Stimulated activated CD8-positive, alpha-beta memory T cell treated with anti-CD3 and anti-CD28 coated beads, Interleukin-4, amount 100 ng/mL, for 4 hours (primary cell): ENCODE measurements at places on chromosomes 4 and X.

GRCh38 chr4:141241986-141242385 lies 21.3 kb downstream of the ZNF330 start:
- DNase-seq, result no peak

GRCh38 chr4:4315461-4316149 lies 25.6 kb downstream of the ZBTB49 start:
- DNase-seq, result no peak

DNA sequence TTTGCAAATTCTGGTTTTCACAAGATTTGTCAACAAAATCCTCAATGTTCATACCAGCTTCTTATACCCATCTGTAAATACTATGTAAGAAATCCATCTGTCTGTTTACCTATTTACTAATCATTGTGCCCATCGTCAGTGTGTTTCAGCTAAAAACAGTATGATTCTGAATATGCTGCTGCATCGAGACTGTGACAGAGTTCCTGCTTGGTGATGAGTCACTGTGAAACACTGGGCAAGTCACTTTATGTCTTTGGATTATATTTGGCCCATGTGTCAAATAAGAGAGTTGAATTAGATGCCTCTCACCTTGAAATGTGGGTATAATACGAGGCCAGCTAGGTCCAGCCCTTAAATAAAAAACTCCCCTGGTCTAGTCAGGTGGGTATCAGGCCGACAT lies 79.3 kb downstream of the CBLL2 start:
- no peak for DNase-seq

DNA sequence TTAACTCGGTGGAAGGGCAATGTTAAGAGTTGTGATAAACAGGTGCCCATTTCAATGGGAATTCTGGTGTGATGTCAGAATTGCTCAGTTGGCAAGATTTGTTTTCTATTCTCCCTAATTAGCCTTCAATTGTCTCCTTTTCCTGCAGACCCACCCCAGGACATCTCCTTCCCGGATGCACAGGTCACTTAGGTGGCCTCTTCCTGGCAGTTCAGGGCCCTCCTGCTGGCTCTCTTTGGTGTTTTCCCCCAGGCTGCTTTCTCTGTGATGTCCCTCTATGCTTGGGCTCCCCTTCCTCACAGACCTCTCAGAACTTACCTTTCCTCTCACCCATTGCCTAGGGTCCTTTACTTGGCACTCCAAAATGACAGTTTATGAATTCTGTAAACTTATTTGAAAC lies 126.3 kb downstream of the GPAT3 start:
- no peak for DNase-seq

DNA sequence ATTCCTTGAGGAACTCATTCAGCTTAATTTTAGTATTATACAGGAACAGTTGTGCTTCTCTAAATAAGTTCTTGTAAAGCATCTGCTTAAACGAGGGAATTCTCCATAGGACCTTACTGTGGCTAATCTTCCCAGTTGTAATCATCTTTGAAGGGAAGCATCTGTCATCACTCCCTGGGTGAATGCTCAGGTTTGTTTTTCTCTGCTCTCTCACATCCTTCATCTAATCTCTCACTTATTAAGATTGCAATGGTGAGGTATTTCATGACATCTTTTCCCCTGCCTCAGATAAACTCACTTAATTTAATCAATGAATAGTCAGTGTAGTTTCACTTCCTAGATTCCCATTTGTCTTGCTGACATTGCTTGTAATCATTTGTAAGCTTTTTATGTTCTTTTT lies 121.8 kb upstream of the ADAMTS3 start:
- DNase-seq, result no peak

- DNase-seq, result no peak
Observed at GRCh38 chr4:128286474-128287058, 1.0 kb downstream of the PGRMC2 start.

DNA sequence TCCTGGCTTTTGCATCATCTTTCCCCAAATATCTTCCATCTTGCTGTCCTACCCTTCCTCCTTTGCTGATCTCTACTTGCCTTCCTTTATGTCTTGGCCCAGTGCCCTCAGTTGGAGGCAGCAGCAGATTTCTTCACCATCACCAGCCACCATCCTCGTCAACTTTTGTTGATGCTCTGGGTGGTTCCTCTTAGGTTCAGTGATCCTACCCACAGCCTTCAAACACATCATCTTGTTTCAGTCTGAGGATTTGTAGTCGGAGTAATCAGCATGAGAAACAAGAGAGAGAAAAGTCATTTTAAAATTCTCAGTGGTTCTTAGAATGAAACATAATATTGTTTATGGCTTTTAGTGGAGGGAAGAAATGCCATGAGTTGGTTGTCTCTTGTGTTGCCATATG lies 65.8 kb downstream of the FTHL17 start:
- DNase-seq, result no peak

GRCh38 chrX:104712515-104712914 lies 146.5 kb downstream of the IL1RAPL2 start:
- DNase-seq, result no peak

DNA sequence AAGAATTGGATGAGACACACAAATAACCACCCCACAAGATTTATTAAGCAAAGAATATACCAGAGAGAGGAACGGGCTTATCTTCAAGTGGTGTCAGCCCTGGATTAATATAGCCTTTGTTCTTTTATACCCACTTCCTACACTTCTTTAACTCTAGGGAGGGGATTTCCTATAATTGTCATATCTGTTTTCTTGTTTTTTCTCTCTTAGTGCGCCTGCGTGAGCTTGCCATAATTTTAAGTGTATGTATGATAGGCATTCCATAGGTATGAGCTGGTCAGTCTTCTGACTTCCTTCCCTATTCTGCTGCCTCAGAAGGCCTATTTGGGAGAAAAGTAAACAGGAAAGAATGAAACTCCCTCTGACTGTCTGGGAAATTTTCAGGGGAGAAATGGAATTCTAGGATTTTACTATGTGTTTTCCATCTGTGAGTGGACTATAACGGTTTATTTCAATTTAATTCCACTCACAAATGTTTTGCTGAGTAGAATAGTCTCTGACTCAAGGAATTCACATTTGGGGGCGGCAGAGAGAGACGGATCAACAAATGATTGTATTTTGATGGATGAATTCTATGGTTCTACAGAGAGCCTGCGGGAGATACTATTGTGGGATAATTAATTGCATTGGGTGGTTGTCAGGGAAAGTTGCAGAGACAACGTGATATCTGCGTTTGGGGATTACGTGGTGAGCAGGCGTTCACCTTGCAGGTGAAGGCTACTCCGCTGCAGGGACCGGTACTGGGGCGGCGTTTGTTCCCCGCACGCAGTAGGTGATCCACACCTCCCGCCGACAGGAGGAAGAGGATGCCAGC lies 626 bp upstream of the CEP135 start:
- peak; percentile 7 for DNase-seq

GRCh38 chr4:86675548-86675947 lies 81.4 kb downstream of the PTPN13 start:
- DNase-seq, result no peak

DNA sequence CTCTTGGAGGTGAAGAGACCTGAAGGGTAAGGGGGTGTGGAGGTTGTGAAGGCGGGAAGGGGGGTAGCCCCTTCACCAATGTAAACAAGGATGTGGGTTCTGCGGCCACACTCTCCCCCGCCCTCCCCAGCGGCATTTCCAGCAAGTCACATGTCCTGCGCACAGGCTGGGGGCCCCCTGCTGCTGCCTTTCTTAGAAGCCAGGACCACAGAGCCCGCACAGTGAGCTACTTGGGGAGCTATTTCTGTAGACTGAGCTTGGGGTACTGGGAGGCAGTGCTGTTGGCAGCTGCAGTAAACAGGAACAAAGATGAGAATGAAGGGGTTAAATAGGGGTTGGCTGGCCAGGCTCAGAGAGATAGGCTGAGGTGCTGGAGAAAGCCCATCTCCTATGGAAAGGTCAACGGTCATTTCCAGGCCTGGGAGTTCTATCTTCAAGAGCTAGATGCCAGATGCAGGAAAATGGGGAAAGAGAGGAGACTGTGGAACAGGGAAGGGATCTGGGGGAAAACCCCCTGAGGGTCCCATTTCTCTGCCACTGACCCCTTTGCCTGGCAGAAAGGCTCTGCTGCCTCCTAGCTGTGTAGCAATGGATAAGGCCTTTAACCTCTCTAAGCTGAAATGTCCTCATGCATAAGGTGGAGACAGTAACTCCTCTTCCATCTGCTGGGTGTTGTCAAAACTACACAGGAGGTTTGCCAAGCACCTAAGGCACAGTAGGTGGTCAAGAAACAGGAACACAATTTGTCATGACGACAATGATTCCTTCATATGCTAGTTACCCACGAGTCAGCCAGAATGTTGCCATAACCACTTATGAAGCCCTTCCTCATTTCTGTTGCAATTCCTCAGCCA lies 18.5 kb upstream of the PIM2 start:
- peak; percentile 69 for DNase-seq

GRCh38 chr4:41517747-41518146 lies 20.2 kb upstream of the LIMCH1 start:
- DNase-seq, result no peak

GRCh38 chr4:19327364-19327763 lies 924.3 kb upstream of the SLIT2 start:
- no peak for DNase-seq
